Activated CD4-positive, alpha-beta T cell treated with anti-CD3 and anti-CD28 coated beads, Interleukin-2, amount 10 ng/mL, durations not matched to agents 7 days and 5 days (primary cell): ENCODE measurements at places on chromosomes 13 and 19.
A peak's percentile ranks its signal among the peaks of the same experiment; 100 is the strongest.

- no peak overlapping the region for H3K4me3 ChIP-seq
- no peaks in the 10 kb centered on the region for H3K36me3 ChIP-seq
- H3K27me3 ChIP-seq, result no peaks in the 10 kb centered on the region
- no peak for DNase-seq
Measured at GRCh38 chr13:94481941-94482340, 2.5 kb upstream of the DCT start.

DNA sequence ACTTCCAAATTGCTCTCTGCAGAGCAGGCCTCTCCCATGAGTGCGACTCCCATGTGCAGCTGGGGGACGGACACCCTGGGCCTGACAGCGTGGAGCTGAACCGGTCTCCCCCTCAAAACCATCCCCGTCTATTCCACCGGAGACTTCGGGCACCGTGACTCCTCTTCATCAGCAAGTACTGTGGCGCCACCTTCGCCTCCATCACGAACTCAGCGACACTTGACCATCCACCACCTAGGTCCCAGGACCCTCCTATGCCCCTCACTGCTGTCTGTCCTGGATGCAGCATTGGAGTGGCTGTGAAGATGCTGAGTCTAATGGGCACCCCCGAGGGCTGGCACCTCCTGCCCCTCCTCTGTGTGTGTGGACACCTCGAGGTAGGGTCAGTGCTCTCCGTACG is 20.6 kb downstream of the CILP2 start:
- peaks cover 28% of the 10 kb centered on the region for H3K4me1 ChIP-seq
- H3K4me3 ChIP-seq, result no peak overlapping the region
- H3K27me3 ChIP-seq, result no peaks in the 10 kb centered on the region
- peaks cover 33% of the 10 kb centered on the region for H3K36me3 ChIP-seq
- no peak for DNase-seq

DNA sequence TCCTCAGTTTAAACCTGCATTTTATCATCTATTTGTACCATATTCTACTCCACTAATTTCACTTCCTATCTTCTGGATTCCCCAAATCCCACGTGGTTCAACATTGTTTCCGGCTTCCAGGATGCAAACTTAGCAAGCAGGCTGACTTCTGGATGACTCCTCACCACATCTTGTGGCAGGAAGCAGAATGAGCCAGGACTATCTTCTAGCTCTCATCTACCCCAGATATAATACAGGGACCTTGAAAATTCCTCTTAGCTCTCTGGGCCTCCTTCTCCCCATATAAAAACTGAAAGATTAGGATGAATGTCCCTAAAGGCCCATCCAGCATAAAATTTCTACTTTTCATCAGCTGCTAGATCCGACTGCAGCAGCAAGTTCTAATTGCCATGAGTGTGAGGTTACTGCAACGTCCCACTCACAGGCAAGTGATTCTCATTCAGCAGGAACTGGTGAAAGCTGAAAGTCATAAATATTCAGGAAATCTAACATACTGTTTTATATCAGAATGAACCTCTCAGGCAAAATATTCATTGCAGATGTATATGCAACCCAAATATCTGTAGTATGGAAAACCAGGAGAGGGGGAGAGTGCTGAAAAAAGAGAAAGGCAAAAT is 93.4 kb downstream of the KCTD12 start:
- no peak overlapping the region for H3K4me3 ChIP-seq
- H3K27ac ChIP-seq, result no peak overlapping the region
- H3K36me3 ChIP-seq, result no peaks in the 10 kb centered on the region
- no peaks in the 10 kb centered on the region for H3K4me1 ChIP-seq

- H3K4me3 ChIP-seq, result peak within 1 kb of the TSS; percentile 88
- DNase-seq, result peak; percentile 82
- H3K27me3 ChIP-seq, result no peaks in the 10 kb centered on the region
Measured at GRCh38 chr13:32427852-32428580, at the start of gene N4BP2L1. TSS of gene N4BP2L1 (minus strand) at chr13:32428130. CDS start at chr13:32428082, 48 bp downstream.

DNA sequence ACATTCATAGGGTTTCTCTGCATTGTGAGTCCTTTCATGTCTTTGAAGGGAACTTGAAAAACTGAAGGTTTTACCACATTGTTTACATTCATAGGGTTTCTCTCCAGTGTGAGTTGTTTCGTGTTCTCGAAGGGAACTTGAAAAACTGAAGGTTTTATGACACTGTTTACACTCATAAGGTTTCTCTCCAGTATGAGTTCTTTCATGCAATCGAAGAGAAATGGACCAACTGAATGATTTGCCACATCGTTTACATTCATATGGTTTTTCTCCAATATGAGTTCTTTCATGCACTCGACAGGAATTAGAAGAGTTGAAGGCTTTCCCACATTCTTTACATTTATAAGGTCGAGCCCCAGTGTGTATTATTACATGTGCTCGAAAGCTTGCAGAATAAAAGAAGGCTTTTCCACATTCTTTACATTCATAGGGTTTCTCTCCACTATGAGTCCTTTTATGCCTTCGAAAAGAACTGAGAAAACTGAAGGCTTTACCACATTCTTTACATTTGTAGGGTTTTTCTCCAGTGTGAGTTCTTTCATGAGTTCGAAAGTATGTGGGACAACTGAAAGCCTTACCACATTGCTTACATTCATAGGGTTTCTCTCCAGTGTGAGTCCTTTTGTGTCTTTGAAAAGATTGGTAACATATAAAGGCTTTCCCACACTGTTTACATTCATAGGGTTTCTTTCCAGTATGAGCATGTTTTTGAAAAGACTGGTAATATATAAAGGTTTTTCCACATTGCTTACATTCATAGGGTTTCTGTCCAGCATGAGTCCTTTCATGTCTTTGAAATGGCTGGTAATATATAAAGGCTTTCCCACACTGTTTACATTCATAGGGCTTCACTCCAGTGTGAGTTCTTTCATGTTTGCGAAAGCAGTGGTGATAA is 20.7 kb downstream of the ZNF14 start:
- DNase-seq, result no peak
- no peak overlapping the region for H3K4me3 ChIP-seq
- H3K27me3 ChIP-seq, result no peaks in the 10 kb centered on the region
- H3K4me1 ChIP-seq, result no peaks in the 10 kb centered on the region
- H3K27ac ChIP-seq, result no peak overlapping the region

- H3K4me3 ChIP-seq, result no peak overlapping the region
- no peak for DNase-seq
- no peak overlapping the region for H3K27ac ChIP-seq
Measured at GRCh38 chr13:21055511-21056045, 5.8 kb downstream of the LATS2 start.
